ENCODE measurements at places on chromosomes 7 and 10.

DNA sequence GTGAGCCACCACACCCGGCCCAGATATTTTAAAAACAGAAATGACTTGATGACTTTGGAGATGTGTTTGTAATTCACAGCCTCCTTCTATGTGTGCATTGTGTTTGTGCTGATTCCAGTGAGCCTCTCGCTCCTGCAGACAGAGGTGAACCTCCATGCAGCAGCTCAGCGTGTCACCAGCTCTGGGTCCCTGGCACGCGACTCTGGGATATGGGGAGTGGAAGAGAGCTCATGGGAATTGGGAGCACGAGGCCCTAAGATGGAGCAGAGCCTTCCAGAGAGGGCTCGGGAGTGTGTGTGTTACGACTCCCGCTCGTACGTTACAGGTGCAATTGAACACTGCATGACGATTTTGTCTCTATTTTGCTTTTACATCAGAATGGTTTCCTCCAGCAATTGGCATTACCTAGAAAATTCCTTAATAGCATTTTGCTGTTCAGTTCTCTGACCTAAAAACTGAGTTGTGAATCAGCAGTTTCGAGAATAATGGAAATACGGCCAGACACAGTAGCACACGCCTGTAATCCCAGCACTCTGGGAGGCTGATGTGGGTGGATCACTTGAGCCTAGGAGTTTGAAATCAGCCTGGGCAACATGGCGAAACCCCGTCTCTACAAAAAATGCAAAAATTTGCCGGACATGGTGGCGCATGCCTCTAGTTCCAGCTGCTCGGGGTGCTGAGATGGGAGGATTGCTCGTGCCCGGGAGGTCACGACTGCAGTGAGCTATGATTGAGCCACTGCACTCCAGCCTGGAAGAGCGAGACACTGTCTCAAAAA is 204.6 kb downstream of the CUX1 start:
- DNase-seq = no peak

GRCh38 chr7:100407285-100408180 is 21.0 kb downstream of the ZCWPW1 start:
- DNase-seq = peak; percentile 68

- DNase-seq = no peak
These were observed 56.8 kb downstream of the PPP1R3C start for GRCh38 chr10:91576096-91576545.

GRCh38 chr10:52526251-52526823 is 212.3 kb downstream of the DKK1 start:
- DNase-seq = no peak

- DNase-seq = no peak
These were observed 51.8 kb upstream of the FAM133B start for GRCh38 chr7:92641921-92642511.

GRCh38 chr7:34320412-34320811 is 337.6 kb upstream of the NPSR1 start:
- no peak for DNase-seq

GRCh38 chr10:10780746-10781145 is 236.9 kb upstream of the CELF2 start:
- no peak for DNase-seq

DNA sequence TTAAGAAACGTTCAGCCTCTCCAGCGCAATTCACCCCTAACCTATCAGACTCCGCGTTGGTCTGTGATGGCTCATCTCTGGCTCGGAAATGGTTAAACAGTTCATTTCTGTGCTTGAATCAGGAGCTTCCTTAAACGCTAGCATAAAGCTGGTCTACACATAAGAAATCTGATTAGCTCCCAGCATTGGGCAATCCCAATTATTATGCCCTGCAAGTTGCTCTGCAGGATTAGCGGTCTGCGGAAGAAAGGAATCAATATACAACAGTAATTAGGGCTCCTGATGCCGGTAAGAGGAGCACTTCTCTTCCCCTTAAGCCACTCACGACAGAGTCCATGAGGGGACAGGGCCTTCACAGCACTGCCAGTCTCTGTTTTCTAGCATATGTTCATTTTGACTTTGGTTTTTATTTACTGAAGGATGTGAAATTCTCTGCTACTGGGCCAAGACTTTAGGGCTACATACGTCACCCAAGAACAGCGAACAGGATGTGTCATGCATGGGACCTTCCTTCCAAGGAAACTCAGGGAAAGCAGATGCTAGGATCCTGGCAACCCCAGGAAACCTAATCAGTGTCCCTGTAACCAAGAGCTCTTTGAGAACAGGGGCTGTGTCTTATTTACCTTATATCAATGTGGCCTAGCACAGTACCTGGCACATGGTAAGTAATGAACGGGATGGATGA is 324.4 kb downstream of the KCNMA1 start:
- DNase-seq = no peak
